Activated T-cell treated with anti-CD3 and anti-CD28 coated beads for 48 hours (primary cell): ENCODE measurements at places on chromosomes 11 and 22.

DNA sequence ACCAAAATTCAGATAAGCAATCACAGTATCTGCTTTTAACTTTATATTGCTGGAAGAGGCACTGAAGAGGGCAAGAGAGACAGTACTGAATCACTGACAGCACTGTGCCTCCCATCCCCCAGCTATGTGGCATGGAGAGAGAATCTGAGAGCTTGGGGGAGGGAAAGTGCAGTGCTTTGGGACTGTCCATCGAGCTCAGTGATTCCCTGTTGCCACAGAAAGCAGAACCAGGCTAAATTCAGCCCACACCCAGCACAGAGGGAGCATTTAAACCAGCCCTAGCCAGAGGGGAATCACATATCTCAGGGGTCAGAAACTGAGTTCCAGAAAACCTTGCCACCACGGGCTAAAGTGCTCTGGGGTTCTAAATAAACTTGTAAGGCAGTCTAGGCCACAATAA, 44.3 kb downstream of the KCNQ1 start:
- no peak for DNase-seq

DNA sequence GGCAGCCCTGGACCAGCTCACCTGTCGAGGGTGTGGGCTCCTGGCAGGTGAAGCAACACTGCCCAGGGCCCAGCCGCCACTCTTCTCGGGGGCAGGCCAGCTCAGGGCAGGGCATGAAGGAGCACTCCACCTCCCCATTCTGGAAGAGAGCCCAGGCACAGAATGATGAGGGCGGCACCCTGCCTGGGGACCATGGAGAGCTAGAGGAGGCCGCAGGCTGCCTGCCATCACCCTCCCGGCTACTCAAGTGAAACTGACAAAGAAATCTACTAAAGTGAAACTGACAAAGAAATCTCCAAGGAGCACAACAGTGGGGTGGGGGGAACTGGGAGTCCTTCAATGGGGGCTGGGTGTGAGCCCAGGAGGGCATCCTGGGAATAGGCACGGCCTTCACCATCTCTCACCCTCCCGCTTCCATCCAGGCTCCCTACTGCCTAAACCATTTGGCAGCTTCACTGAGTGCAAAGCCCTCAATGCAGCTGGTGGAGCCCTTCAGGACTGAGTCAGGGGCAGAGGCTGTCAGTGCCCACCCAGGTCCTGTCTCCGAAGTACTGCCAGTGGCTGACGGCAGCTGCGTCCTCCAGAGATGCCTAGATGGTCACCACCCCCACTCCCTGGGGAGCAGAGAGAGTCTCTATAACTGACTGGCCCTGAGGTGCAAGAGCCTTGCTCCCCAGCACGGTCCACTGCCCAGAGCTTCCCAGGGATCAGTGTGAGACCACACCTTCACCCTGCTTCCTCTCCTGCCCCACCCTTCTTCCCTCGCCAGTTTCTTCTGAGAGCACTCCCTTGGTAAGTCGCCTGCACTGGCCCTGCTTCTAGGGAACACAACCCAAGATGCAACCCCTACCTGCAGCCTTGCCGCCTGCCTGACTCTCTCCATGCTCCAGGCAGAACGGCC, 21.7 kb downstream of the VWCE start:
- DNase-seq = no peak

GRCh38 chr22:39098576-39098975, 1.5 kb downstream of the APOBEC3H start:
- DNase-seq = no peak

DNA sequence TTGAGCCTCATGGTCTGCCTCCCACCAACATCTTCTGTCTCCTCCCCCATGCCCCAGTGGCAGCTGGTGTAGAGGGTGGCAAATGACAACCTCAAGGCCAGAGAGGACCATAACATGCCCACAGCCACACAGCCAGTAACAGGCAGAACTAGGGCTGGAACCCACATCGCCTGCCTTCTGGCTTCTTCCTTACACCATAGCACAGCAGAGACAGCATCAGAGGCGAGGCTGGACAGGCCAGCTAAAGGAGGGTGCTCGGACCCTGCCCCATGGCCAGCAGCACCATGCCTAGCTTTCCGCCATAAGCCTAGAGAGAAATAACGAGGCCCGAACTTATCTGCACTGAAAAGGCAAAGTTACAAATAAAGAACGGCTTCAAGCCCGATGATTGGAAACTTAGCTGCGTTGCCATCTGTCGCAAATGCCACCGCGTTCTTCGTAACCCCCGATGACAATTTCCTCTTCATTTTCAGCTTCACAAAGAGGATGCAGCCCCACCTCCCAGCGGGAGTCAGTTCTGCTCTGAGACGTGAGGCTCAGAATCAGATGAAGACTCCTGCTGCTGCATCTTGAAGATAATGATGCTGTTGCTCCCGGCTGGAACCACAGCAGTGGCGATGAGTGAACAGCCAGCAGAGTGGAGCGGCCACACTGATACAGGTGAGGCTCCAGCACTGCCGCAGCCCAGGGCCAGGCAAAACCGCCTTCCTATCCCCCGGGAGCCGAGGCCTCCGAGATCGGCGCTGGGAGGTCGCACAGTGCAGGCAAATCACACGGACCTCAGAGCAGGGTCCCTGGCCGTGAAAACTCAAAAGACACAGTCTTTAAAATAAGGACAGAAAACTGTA, 73.8 kb upstream of the RTL6 start:
- DNase-seq = no peak

- no peak for DNase-seq
These were observed 97.3 kb downstream of the GUCY1A2 start for GRCh38 chr11:106920899-106921509.

DNA sequence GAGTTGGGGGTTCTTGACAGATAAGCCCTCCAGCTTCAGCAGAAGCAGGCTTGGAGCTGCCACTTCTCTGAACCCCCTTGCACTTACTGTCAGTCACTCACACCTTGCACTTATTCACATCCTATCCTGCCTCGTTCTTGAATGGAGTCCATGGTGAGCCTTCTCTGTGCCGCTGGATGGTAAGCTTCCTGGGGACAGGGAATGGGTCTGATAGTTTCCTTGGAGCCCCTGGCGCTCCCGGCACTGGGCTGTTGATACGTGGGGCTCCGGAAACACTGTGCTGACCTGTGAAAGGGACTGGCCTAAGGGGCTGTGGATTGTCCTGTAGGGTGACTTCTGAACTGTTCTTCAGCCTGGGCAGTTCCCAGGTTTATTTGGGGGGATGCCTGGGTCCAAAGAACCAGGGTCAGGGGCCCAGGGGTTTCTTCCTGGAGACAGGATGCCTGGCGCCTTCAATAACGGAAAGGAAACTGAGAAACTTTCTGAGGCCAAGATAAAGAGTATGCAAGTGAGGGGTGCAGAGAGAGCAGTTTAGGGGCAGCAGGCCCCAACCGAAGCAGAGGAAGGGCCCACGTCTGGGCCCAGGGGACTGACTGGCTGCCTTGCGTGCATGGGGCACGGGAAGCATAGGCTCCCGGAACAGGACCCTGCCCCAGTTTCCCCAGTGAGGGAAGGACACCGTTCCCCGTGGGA, 709 bp upstream of the ST3GAL4 start:
- no peak for DNase-seq

DNA sequence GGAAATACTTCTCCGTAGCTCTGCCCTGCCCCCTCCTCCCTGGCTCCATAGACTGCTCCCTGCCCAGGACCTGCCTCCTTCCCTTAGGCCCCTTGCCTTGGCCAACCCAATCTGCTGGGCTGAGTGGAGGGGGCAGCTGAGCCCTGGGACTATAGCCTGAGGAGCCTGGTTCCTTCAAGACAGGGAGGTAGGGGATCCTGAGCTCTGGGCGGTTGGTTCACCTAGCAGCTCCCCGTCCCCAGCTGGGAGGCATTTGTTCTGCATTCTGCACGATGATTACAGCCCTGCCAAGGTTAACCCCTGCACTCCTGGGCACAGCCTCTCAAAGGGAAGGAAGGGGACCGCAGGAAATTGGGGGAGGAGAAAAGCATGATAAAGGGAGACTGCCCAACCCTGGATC, 3.6 kb upstream of the CDC42EP1 start:
- DNase-seq = no peak

GRCh38 chr11:41872426-41872825, 413.0 kb upstream of the LRRC4C start:
- DNase-seq = no peak

- no peak for DNase-seq
These were observed 3.2 kb downstream of the NDUFS8 start for GRCh38 chr11:68033708-68034045.

- DNase-seq = peak; percentile 35
These were observed 758 bp downstream of the GALNT18 start for GRCh38 chr11:11620921-11621572.

GRCh38 chr22:37569921-37570660, 9.8 kb downstream of the LGALS2 start:
- no peak for DNase-seq

- no peak for DNase-seq
These were observed 70.1 kb upstream of the PICALM start for GRCh38 chr11:86138958-86139357.

DNA sequence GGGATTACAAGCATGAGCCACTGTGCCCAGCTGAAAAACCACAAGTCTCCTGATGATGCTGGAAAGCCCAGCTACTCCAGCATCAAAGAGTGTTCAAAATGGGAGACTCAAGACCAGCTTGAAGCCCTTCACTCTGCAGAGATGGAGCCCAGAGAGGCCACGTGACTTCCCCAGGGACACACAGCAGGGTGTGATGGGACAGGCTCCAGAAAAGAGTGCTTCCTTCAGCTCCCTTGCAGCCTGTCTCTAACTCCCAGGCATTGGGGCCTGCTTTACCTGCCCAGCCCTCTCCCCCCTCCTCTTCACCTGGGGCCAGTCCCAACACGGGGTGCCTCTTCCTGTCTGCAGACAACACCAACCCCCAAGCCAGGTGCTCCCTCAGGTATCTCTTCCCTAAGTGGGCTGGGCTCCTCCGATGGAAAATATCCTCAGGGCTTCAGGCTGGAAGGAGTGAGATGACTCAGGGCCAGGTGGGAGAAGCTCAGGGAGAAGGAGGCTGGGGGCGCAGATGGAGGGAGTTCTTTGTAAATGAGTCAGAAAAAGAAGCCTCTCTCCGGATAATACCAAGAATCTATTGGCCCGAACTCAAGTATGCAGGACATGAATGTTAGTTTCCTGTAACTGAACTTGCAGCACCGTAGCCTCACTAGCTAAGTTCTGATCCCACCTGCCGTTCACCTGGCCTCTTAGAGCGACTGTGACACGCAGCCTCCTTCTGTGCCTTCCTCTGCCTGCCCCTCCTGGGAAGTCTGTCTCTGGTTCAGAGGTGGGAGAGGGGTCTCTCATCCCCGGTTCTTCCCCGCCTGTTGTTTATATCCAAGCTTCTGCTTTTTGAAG, 326.6 kb downstream of the MN1 start:
- DNase-seq = no peak
